Astrocyte of the spinal cord (primary cell): ENCODE measurements at places on chromosomes 2 and 18.

- no peak for DNase-seq
Observed at GRCh38 chr2:3209258-3209657, 168.4 kb downstream of the EIPR1 start.

DNA sequence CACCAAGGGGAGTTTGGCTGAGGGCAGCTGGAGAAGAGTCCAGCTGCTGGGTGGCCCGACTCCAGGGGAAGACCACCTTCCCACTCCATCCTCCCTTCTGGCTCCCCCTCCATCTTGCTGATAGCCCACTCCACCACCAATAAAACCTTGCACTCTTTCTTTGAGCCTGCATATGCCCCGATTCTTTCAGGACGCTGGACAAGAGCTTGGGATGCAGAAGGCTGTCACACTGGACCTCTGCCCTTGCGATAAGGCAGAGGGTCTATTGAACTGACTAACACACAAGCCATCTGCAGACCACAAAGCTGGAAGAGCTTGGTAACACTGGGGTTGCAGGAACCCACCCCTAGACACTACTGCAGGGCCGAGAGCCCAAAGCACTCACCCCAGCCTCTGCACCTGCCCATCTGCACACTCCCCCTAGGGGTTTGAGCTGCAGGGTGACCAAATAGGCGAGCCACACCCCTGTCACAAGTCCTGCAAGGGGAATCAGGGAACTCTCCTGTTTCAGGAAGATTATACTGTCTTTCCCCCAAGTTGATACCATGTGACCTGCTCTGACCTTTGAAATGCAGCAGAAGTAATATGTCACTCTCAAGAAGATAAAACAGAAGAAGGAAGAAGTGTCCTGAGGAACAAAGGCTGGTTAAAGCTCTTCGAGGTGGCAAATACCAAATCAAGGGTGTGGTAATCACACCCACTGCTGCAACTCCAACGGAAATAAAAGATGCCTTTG, 70.5 kb downstream of the SMAD4 start:
- DNase-seq = no peak

GRCh38 chr2:37877457-37878315, 47.4 kb upstream of the RMDN2 start:
- DNase-seq = peak; percentile 69

DNA sequence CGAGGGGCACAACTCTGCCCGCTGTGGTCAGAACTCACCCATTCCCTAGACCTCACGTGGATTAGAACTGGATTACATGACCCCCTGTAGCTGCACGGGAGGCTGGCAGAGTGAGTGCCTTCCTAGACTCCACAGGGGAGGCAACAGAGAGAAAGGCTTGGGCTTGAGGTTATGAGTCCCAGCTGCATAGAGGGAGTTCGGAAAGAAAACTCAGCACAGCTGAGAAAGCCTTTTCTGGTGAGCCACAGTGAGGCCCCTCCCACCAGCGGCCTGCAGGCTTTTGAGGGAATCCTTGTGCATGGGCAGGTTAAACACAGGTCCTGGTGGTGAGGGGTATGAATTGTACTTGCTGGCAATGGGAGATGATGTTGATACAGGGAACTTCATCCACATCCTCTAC, 217.3 kb downstream of the FHOD3 start:
- no peak for DNase-seq

- no peak for DNase-seq
Observed at GRCh38 chr2:47819834-47820233, 36.9 kb downstream of the MSH6 start.

DNA sequence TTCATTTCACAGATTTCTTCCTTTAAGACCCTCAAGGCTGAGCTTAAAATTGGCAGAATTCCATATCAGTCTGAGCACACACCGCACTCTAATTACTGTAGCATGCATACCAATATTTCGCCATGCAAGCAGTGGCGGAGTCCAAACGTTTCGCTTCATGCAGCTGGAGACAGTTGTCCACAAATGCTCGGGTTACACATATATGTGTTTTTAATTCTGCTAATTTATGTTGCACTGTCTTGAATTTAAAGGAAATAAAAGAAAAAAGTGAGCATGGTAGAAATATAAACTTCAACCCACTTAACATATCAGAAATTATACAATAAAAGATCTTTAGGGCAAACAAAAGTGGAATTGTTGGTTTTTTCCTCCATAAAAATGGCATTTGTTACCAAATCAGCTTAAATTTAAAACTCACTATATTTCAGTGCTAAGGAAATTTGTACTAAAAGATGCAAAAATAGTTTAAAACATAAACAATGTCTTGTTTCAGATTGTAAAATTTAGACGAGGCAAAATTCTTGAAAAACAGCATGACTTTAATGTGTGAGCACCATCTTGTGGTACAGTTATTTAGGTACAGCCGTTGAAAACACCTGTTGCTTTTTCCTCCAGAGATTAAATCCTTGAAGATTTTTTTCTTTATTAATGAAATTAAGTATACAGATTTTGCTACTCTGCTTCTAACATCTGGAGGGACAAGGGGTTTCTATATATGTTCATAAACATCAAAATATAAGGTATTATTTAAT, 24.1 kb upstream of the KANSL1L start:
- DNase-seq = peak; percentile 64

DNA sequence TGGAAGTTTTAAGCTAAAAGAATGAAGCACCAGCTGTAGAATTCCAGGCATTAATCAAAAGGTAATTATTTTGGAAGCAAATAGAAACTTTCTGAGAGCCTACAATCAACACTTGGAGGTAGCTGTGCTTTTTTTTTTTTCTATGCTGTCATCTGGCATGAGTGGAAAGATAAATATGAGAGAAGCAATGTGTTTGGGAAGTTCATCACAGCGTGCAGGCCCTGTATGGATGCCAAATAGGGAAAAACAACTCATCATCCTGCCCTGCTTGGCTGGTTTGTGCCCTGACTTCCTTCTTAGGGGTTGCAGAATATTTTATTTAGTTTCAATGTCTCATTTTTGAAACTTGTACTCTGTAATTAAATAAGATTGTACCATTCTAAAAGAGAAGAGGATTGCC, 437.4 kb downstream of the PIK3C3 start:
- no peak for DNase-seq

GRCh38 chr18:7668392-7668791, 101.3 kb downstream of the PTPRM start:
- no peak for DNase-seq

GRCh38 chr2:151669585-151670081, 64.6 kb downstream of the NEB start:
- no peak for DNase-seq

GRCh38 chr18:47209171-47209570, 33.0 kb upstream of the IER3IP1 start:
- DNase-seq = no peak

- no peak for DNase-seq
Observed at GRCh38 chr2:176455816-176456291, 186.6 kb downstream of the MTX2 start.

- DNase-seq = no peak
Observed at GRCh38 chr2:168180914-168181313, 66.5 kb downstream of the STK39 start.

- no peak for DNase-seq
Observed at GRCh38 chr18:55487997-55488396, 100.0 kb downstream of the TCF4 start.

- DNase-seq = no peak
Observed at GRCh38 chr2:160794926-160795325, 301.3 kb upstream of the RBMS1 start.

DNA sequence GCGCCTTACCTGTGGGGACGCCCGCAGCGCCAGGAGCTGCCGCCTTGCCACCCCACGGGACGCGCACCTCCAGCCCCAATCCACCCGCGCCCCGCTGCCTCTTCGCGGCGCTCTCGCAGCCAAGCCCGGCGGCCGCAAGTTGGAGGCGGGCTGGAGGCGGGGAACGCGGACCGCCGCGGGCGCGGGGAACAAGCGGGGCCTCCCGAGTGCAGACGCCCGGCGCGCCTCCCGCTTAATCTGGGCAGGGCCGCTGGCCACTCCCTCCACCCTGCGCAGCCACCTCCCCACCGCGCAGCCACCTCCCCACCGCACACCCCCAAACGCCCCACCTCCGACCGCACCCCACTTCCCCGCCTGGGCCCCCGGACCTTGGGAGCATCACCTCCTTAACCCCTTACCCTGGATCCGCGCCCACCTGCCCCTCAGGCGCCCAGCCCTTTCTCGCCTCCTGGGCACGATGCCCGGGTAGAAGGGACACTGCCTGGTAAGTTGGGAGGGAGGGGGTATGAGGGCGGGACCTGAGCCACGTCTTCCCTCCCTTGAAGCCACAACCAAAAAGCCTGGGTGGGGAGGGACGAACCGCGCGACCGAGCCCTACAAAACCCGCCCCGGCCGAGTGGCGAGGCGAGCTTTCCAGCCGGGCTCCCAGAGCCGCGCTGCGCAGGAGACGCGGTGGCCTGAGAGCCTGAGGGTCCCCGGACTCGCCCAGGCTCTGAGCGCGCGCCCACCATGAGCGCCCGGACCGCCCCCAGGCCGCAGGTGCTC, at the start of the genes COL4A3 and COL4A4:
Gene COL4A3, plus strand, starts transcription at position 627 of the 765 bp plus-strand sequence. Its CDS starts 103 bp downstream, at position 730.
Gene COL4A4, minus strand, starts transcription at position 208 of the 765 bp plus-strand sequence. CDS start 16,722 bp downstream, outside the sequence.
- no peak for DNase-seq

GRCh38 chr2:127163921-127164320, 56.2 kb downstream of the CYP27C1 start:
- no peak for DNase-seq

DNA sequence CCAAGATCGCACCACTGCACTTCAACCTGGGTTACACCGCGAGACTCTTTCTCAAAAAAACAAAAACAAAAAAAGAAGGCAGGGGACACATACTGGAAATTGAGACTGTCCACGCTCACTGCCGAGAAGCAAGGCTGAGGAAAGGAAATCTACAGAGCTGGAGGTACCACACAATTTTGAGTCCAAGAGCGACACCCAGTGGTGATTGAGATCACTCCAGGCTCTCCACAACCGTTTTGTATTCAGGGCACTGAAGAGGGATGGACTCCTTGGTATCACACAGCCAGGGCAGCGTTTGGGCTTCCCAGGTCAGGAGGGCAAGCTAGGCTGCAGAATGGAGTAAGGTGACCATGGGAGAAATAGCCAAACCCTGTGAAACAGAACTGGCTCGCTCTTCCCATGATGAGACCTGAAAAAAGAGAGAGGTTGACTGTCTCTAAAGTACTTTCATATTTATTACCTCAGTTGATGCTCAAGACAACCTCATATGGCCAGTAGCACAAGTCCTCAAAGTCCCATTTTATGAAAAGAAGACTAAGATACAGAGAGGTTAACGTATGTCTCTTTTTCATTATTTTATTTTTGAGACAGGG, 74.5 kb upstream of the YPEL5 start:
- DNase-seq = peak; percentile 67

DNA sequence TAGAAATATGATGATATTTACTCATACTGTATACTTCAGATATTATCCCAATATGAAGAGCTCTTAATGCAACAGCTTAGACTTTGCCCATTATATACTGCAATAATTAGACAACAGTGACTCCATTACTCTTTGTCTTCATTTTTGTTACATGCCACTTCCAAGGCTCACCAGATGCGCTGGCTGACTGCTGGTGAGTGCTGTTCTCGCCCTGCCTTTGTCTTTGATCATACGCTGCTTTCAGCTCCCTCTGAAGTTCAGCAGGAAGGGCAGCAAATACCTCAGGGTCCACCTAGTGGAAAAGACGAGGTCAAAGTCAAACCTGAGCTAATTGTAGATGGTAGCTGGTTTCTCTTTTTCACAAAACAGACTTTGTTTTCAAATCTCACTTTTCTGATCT, 66.3 kb downstream of the EIF5B start:
- DNase-seq = no peak

GRCh38 chr2:123895651-123896050, 129.4 kb upstream of the CNTNAP5 start:
- DNase-seq = no peak

GRCh38 chr2:29164091-29164846, 49.1 kb downstream of the CLIP4 start:
- DNase-seq = no peak

DNA sequence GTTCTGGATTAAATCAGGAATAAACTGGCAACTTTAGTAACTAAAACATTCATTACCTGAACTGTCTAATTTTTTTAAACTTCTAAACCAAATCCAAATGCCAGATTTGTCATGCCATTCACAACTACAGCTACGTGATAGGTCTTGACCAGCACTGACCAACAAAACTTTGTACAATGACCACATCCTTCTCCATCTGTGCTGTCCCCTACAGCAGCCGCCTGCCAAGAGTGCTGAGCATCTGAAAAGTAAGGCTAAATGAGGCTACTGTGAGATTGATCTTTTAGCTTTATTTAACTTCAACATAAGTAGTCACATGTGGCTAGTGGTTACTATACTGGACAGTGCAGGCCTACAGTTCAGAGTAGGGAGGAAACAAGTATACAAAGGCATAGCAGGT, 7.6 kb downstream of the FAM168B start:
- DNase-seq = peak; percentile 36

DNA sequence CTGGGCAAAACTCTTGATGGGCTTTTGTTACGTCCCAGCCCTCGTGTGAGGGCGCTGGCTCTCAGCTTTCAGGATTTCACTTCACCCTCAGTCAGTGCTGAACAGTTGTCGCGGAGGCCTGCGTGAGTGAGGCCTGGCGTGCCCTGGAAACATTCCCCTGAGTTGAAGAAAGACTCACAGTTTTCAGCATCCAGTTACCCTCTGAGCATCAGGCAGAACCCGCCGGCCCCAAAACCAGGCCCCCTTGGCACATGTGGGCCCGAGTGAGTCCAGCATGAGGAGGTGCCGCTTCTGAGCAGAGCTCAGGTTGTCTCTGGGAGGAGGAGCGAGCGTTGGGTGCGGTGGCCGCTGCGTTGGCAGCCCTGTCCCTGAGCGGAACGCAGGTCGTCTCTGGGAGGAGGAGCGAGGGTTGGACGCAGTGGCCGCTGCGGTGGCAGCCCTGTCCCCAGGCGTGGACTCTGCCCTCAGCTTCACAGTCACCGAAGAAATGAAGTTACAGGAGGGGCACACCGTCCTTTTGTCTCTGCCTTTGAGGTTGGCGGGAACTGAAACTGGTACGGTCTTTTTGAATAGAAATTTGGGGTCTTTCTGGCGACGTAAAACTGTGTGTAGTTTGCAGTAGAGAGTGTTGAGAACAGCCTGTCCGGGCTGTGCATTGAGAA, at the start of gene NEU4:
Gene NEU4, plus strand, starts transcription at position 473 of the 662 bp plus-strand sequence. CDS start 5,292 bp downstream, outside the sequence.
- no peak for DNase-seq

GRCh38 chr2:216426938-216427337, 14.7 kb downstream of the SMARCAL1 start:
- peak; percentile 58 for DNase-seq
